ENCODE measurements at places on chromosomes 2 and 18.
A peak's percentile ranks its signal among the peaks of the same experiment; 100 is the strongest.

GRCh38 chr2:88624477-88624876 is 2.8 kb downstream of the EIF2AK3 start:
- DNase-seq, result no peak

DNA sequence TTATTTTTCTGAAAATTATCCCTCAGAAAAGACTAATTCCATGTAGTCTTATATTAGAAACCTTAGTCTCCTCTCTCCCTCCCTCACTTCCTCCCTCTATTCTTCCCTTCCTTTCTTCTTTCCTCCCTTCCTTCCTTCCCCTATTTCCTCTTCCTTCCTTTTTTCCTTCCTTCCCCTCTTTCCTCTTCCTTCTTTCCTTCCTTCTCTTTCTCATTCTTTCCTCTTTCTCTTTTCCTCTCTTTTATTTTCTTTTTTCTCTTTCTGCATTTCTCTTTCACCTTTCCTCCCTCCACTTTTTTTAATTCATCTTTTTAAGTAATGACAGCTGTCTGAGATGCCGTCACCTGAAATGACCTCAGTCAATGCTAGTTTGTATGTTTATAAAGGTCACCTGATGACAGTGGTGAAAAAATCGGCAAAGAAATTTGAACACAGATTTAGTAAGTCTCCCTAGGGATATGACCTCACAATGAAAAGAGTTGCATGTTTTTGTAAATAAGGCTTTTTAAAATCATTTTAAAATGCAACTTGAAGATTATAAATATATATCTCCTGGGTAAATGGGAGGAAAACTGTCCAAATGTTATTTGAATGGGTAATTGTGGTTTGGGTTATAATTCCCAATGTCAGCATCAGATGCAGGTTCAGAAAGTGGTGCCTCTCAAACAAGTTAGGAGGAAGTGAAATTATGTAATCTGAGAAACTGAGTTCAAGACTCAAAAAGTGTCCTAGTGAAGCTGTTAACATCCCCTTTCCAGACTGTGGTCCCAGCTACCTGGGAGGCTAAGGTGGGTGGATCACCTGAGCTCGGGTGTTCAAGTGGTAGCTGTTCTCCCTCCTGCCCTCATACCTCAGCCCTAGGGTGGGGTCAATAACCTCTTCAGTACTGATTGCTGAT is 90.3 kb upstream of the ST3GAL5 start:
- no peak for DNase-seq

DNA sequence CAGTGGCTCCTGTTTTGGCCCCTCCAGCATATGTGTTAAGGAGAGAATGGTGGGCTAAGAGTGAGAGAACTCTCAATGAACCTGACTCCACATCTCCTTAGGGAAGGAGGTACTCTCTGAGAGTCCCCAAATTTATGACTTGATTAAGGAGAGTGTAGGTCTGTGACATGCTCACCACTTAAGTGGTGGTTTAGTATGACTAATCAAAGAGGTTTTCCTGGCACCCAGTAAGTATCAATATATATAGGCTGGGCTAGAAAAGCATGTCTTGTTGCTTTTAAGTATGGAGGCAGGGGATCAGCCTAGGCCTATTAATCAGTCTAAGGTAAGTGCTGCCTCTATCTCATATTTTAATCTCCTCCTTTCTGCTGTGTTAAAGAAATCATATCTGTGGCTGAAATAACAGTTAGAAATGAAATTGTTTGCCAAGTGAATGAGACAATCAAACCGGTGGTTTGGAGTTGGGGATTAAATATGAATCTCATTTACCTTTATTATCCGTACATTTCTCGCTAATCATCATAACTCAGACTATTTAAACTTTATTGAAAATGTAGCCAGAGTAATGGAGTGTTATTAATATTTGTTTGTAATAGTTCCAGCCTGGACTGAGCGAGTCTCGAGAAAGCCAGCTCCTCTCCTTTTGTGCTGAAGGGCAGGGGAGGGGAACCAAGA is 107.7 kb upstream of the MEIS1 start:
- DNase-seq, result no peak

- no peak for DNase-seq
These were observed 258.6 kb downstream of the ZEB2 start for GRCh38 chr2:144261336-144261735.

- DNase-seq, result no peak
These were observed 9.0 kb downstream of the REL start for GRCh38 chr2:60890393-60890707.

GRCh38 chr2:100741880-100742276 is 78.1 kb upstream of the NPAS2 start:
- DNase-seq, result no peak

- DNase-seq, result no peak
These were observed 1541.9 kb upstream of the PIK3C3 start for GRCh38 chr18:40413160-40413559.

GRCh38 chr18:57953883-57954282 is 90.1 kb upstream of the NEDD4L start:
- no peak for DNase-seq

- DNase-seq, result no peak
These were observed 53.6 kb upstream of the GYPC start for GRCh38 chr2:126602334-126602733.

GRCh38 chr2:221931251-221931991 is 359.3 kb upstream of the EPHA4 start:
- DNase-seq, result no peak

GRCh38 chr2:170812710-170813600 is 3.7 kb upstream of the GAD1 start:
- DNase-seq, result no peak

- DNase-seq, result no peak
These were observed 68.0 kb downstream of the NPAS2 start for GRCh38 chr2:100887713-100888495.

DNA sequence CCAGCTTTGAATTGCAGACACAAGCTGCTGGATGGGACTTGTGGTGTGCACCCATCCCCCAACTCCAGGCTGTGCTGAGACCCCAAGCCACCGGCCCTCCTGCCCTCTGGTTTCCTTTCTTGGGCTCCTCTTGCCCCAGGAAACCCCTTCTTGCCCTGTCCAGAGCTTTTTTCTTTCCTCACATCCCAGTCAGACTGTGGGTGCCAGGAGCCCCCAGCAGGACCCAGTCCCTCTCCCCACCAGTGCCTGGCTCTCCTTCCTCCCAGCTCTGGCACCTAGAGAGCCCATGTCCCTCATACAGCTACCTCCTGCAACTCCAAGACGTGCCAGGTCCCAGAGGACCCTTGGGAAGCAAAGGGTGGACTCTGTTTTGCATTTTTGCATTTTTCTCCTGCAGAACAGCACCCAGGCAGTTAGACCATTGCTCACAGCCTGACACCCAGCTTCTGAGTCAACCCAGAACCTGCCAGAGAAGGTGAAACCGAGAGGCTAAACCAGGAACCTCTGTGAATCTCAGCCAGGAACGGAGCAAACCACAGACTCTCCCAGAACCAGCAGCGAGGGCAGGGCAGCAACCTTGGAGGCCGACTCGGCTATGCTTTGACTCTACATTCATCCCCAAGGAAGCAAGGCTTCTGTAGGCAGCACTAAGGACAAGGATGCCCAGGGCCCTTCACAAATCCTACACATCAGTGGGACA is 221.1 kb downstream of the ANAPC1 start:
- DNase-seq, result no peak

- DNase-seq, result no peak
These were observed 38.0 kb upstream of the COL5A2 start for GRCh38 chr2:189217541-189217940.

GRCh38 chr2:70557171-70557838 is 3.7 kb upstream of the TGFA start:
- no peak for DNase-seq

DNA sequence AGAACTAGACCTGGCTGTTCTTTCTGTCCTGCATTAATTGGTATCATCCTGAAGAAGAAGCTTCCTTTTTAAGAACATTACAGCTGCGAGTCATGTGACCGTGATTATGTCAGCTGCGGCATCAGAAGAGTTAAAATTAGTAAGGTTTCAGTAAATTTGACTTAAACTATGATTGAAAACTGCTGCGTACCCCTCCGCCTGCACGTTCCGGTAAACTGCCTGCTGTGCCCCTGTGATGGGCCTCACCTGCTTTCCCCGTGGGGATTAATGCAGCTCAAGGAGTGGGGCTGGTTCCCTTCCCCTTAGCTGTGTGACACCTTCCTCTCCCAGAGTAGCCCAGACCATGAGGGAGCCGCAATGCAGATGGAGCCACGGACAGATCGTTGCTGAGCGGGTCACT is 36.1 kb upstream of the MYO3B start:
- DNase-seq, result no peak

DNA sequence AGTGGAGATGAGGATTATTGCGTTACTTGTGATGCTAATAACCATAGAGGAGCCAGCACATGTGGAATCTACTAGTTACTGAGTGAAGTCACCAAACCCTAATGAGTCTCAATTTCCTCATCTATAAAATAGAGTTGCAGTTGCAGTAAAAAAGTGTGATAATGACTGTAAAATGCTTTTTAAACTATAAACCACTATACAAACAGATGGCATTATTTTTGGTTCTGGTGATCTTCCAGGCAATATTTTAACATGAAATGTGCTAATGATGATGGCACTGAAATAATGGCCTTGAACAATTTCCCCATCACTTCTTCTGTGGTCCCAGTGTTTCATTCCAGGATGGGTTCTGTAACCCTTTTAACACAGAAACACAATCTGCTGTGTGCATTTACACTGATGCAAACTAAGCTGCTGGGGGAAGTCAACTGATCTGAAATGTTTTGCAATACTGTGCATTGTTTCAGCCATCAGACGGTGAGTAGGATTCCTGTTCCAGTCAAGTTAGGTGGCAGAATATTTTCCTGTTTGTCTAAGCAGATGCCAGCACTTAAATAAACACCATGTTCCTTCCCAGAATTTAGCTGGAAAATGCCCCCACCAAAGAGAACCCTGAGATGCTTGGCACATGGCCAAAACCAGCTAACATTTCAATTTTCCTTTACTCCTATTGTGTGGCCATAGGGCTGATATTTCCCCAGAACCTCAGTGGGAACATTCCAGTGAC is 52.6 kb downstream of the TACR1 start:
- DNase-seq, result no peak

GRCh38 chr2:120441351-120441700 is 95.4 kb downstream of the INHBB start:
- DNase-seq, result no peak

- DNase-seq, result no peak
These were observed 12.7 kb upstream of the SMARCAL1 start for GRCh38 chr2:216399621-216400020.

DNA sequence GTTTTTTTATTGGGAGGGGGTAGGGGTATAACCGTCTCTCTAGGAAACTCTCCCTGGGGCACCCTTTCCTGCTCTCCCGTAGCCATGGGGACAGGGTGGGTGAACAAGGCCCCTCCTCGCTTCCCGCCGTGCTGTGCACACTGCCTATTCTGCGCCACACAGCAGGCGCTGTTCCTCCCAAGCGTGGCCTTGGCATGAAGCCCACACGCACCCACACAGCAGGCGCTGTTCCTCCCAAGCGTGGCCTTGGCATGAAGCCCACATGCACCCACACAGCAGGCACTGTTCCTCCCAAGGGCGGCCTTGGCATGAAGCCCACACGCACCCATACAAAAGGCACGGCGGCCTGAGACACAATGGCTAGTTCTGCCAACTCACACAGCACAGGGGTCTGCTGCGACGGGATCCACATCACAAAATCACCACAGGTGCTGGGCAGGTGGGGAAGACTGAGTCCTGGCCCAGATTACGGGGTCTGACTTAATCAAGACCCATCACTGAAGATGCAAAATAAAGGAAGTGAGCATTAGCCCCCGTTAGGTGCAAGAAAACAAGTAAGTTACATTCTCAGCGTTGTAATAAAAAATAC is 46.6 kb upstream of the TPO start:
- DNase-seq, result no peak

DNA sequence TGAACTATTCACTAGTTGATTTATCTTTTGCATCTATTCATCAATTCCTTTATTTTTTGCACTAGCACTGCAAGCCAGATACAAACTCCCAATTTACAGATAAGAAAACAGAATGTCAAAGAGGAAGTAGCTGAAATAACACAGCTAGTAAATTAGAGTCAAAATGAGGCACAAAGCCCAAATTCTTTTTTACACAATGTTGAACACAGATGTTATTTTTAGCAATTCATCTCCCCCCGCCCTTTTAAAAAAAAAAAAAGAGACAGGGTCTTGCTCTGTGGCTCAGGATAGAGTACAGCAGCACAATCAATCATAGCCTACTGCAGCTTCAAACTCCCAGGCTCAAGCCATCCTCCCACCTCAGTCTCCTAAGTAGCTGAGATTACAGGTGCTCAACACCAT is 127.8 kb downstream of the CCBE1 start:
- DNase-seq, result no peak

- DNase-seq, result no peak
These were observed 86.5 kb downstream of the XDH start for GRCh38 chr2:31328026-31328425.

- DNase-seq, result no peak
These were observed 727.7 kb downstream of the GALR1 start for GRCh38 chr18:77977331-77977730.

GRCh38 chr18:75023473-75023872 is 185.5 kb downstream of the PTGR3 start:
- no peak for DNase-seq

- DNase-seq, result no peak
These were observed 713.6 kb downstream of the TDRD15 start for GRCh38 chr2:21837168-21837960.

DNA sequence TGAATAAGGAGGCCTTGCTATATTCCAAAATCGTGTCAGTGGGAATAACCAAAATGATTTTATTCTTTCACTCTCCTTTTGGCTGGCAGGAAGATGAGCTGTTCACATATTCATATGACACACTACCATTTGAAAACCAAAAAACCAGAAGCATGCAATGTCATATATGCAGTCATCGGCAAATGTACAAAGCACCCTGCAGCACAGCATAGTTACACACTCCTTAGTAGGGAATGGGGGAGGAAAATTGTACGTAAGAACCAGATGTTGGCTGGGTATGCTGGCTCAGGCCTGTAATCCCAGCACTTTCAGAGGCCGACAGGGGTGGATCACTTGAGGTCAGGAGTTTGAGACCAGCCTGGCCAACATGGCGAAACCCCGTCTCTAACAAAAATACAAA is 176.6 kb downstream of the GFPT1 start:
- DNase-seq, result no peak

- DNase-seq, result peak; percentile 19
These were observed 5.8 kb upstream of the PSD4 start for GRCh38 chr2:113167962-113168340.
